ENCODE measurements at places on chromosomes 3 and 15.

- DNase-seq: peak; percentile 64
These were observed 62.5 kb upstream of the GBE1 start for GRCh38 chr3:81823882-81824395.

GRCh38 chr15:66982816-66983215 lies 82.6 kb upstream of the SMAD3 start:
- no peak for DNase-seq

DNA sequence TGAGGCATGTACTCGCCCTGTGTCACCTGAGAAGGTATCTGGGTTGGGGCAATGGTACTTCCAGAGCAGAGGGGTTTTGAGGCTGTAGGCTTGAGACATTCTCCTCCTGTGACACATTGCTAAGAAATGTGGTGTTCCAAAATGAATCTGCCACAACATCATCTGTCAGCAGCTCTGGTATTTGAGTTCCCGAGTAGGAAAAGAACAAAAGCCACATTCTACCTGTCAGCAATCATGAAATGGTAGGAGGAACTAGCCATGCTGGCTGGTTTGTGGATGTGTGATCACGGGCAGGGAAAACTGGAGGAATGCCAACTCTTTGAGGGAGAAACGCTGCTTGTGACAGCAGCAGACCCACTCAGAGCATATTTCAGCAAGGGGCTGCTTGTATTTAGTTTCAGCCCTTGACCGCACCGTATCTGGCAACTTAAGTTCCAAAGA lies 579.4 kb upstream of the TBL1XR1 start:
- no peak for DNase-seq

DNA sequence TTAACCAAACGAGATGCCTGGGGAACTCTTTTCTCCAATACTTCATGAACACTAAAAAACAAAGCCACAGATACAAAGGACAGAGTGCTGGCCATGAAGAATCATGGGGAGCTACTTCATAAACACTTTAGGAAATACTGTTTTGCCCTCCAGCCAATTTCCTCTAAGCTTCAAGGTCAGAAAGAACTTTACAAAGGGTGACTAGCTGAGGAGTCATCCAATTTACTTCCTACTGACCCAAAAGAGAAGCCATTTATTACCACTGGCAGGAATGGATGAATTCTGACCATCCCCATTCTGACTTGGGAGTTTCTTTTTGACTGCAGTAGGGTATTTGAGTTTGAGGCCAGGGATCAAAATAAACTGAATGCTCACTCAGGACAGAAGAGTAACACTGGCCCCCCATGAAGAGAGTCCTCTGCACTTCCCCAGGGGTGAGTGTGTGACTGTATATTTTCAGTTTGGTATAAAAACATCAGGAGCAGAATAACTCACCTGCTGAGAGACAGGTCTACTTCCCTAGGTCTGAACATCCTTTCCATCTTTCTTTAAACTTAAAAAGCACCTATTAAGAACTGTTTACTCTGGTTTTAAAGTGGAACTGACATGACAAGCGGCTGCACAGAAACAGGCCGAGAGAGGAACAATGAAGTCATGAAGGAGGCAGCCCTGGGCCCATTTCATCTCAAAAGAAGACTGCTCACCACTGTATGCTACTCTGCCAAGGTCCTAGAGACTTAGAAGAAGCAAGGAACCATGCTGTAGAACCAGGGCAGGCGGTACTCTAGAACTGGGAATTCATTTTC lies 203.6 kb downstream of the TNIK start:
- DNase-seq: no peak

- no peak for DNase-seq
These were observed 28.7 kb downstream of the MRPL3 start for GRCh38 chr3:131474115-131474514.

DNA sequence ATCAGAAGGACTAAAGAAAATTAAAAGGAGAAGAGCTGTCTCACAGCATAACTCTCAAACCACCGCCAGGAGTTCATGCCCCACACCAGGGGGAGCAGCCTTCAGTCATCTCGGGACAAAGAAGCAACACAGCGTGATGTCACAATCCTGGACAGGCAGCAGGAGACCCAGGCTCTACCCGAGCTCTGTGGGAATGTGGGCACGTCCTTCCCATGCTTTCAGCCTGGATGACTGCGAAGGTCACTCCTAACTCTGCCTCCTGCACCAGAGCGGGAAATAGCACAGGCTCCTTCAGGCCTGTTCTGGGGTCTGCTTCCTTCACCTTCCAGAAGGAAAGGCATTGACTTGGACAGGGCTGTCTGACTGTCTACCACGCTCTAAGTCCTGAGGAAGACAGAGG lies 31.3 kb downstream of the NOX5 start:
- DNase-seq: no peak

DNA sequence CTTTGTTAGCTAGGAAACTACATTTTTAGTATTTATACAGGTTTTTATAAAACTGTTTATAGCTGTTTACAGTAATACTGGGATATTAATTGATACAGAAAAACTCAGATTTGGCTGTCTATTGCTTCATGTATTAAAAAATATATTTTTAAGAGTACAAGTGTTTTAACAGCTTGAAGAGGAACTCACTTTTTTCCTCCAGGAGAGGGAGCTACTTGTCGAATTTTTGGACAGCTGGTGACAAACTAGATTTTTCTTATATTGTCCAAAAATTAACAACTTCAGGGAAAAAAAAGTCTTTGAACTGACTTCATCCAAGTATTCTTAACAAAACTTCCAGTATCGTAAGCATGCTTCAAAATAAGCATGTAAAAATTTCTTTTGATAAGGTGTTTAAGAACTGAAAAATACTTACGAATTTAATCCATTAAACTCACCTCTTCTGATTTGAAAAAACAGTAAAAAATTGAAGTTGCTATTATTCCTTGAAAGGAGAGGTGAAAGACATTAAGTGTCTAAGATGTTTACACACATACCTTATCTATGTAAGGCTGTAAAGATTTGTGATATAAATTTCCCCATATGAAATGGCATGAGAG lies 4.0 kb downstream of the DIPK2A start:
- DNase-seq: peak; percentile 72

DNA sequence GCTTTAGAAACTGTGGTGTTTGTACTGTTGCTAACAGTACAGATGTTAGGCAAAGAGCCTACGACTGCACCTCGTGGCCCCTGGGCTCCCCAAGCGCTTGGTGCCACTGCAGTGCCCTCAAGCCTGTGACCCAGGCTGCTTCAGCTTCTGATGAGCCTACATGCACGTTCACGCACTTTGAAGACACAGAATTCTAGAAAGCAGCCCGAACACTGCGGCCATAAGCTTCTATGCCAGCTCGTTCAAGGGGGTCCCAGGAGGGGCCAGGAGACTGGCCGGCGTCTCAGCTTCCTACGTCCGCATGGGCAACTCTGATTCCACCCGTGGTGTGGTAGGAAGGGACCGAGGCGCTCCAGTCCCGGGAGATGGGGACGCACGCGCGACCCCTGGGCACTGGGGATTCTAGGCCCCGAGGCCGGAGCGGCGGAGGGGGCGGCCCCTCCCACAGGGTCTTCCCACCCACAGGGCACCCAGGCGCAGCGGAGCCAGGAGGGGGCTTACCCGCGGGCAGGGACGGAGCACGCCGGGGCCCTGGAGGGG lies 653 bp downstream of the MYO5C start:
- no peak for DNase-seq

- no peak for DNase-seq
These were observed 119.9 kb upstream of the NDN start for GRCh38 chr15:23806980-23807379.

DNA sequence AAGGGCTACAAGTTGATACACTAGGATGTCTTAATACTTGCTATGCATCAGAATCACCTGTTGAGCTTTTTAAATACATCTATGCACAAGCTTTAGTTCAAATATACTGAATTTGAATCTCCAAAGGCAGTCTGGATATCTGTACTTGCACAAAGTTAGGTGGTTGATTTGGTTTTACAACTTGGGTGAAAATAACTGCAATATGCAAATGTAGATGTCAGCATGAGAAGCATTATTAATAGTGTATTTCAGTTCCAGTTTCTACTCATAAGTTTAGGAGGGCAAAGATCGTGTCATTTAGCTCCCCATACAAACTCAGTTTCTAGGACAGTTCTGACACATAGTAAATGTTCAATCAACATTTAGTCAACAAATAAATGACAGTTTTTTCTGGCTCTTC lies 25.6 kb downstream of the IQCB1 start:
- peak; percentile 2 for DNase-seq

DNA sequence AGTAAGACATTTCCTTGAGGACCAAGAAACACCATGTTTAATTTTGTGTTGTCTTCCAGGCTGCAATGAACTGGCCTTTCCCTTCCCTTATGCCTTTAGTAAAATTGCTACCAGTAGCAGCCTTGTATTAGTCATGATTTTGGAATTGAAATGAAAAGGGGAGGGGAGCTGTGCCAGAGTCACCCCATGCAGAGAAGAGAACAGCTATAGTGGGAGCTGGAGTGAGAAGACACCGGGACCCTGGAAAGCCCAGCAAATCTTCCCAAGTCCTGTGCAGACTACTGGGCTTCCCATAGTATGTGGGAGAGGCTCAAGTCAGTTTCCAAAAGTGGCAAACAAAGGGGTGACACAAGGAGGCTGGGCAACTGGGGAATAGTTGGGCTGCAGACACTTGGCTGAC lies 178.5 kb downstream of the NR1D2 start:
- DNase-seq: no peak

DNA sequence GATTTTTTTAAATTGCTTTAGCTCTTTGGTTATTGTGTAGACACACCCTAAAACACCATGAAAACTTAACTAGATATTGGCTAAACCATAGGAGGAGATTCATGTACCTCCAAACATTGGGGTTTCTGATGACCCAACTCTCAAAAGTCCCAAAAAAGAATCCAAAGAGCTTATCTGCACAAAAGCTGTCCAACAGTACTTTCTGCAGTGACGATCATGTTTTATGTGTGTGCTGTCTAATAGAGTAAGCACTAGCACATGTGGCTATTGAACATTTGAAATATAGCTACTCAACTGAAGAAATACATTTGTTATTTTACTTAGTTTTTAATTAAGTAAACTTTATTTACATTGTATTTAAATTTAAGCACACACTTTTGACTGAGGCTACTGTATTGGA lies 818.2 kb upstream of the LMCD1 start:
- DNase-seq: peak; percentile 24

DNA sequence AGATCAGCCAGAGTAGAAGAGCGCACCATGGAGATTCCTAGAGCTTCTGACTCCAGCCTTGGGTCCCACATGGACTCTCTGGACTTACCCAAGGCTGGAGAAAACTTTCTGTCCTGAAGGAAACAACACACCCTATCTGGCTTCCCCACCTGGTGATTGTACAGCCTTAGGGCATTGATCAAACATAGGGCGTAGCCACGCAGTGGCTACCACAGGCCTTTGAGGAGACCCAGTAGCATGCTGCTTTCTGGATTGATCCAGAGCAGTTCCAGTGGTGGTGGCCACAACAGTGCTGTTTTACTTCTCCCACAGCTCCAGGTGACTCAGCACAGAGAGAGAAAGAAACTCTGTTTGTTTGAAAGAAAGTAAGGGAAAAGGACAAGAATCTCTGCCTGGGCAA lies 23.5 kb downstream of the PYDC2 start:
- DNase-seq: no peak

DNA sequence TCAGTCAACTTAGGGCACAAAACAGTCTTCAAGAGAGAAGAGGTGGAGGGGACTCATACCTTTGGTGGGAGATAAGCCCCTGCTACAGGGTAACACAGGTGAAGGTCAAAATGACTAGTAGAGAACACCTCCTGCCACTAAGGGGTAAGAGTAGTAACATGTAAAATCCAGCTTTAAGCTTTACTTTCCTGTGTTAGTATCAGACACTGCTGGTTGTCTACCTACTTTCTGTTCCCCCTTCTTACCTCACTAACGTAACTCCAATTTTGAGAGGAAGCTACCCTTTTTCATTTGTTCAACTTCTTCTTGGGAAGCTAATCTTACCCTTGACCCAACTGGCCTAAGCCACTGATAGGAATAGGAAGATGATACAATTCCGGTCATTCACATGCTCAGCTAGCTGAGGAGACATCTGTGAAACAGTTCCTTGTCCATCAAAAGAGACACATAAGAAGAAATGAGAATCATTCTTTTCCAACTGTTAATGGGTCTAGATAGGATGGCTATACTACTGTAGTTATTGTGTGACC lies 826.8 kb upstream of the CFAP20DC start:
- DNase-seq: peak; percentile 10

DNA sequence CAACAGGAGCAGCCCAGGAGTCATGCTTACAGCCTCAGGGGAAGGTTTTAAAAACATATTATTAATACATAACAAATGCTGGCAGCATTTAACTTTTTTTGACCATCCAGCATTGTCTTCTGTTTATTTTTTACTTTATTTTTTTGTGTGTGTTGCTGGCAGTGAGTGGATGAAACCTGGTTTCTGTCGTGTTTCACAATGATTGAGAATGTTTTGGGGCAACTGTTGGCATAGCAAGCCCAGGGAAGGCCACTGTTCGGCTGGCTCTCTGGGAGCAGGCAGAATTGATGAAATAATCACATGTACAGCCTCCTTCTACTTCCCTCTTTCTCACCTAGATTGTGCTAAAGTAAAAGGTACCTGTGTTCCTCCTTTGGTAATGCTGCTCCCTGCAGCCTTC lies 190.2 kb downstream of the NR1D2 start:
- no peak for DNase-seq

GRCh38 chr3:136021803-136022202 lies 56.3 kb downstream of the PPP2R3A start:
- no peak for DNase-seq

- DNase-seq: peak; percentile 93
These were observed 40.4 kb downstream of the GPD1L start for GRCh38 chr3:32146746-32147211.

DNA sequence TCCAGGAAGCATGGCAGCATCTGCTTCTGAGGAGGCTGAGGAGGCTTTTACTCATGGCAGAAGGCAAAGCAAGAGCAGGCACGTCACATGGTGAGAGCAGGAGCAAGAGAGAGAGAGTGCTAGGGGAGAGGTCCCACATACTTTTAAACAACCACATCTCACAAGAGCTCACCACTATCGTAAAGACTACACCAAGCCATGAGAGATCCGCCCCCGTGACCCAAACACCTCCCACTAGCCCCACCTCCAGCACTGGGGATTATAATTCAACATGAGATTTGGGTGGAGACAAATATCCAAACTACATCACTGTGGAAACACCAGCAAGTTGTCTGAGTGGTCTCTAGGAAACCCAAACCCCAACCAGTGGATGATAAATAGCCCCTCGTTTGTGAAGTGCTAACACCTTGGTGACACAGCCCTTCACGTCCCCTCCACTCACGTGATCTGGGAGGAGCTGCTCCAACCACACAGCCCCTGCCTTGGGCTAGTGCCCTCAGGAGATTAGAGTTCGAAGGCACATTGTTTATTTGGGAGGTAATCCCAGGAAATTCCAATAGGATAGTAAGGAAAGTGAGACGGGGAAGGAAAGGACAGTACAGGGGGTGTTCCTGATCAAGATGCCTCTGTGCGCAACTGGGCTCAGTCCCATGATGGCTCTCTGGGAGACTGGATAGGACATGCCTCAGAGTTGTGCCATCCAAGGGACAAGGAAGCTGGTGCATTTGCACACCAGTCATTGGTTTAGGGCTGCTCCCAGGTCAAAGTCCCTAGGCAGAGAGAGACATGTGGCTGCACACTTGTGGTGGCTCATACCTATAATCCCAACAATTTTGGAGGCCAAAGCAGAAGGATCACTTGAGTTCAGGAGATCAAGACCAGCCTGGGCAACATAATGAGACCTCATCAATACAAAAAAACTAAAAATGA lies 80.6 kb upstream of the CTNNB1 start:
- DNase-seq: no peak

GRCh38 chr3:140724856-140725812 lies 47.3 kb downstream of the TRIM42 start:
- DNase-seq: no peak
